Naive thymus-derived CD8-positive, alpha-beta T cell (primary cell): ENCODE measurements at places on chromosomes 3 and 15.

DNA sequence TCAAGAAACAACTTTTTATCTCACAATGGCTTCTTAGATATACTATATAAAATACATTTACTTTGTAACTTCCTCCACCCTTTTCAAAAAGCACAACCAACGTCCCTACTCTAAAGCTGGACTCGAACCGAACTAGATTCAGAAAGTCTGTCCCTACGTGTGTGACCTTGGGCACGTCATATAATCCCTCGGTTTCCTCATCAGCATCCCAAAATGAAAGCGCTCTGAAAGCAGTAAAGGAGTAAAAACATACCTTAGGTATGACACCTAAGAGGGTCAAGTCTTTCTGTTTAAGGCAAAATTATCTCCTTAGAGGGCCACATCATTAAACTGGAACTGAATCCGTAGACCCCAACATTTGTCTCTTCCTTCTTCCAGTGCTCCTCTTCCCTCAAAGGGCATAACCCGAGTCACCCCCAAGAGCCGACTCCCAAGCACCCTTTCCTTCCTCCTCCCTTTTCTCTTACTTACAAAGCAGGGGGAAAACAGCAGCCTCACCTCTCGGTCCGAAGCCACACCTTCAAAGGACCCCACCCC is 663 bp downstream of the PDCD10 start:
- DNase-seq, result no peak

DNA sequence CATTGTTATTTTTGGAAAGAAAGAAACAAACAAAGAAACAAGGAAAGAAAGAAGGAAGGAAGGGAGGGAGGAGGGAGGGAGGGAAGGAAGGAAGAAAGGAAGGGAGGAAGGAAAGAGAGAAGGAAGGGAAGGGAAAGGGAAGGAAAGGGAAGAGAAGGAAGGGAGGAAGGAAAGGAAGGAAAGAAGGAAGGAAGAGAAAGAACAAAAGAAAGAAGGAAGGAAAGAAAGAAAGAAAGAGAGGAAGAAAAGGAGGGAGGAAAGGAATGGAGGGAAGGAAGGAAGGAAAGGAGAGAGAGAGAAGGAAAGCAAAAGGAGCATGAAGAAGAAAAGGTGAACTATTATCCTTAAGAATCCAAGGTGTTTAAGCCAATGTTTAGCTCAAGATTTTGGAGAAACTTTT is 262.7 kb upstream of the STT3B start:
- no peak for DNase-seq

DNA sequence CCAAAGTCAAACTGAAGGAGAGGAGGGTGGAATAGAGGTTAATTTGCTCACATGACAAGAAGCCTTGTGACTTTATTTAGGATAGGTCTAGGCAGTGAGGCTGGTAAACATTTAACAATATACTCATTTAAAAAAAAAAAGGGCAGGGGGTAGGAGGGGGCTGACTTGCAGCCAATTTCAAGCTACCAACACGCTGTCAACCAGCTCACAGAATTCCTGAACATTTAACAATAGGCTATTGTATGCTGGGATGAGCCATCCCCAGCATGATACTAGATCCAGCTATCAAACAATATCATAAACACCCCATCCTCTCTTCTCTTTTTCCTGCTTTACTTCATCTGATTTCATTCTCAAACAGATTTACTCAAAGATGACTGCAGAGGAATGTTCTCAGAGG is 1096.3 kb upstream of the CFAP20DC start:
- DNase-seq, result no peak

DNA sequence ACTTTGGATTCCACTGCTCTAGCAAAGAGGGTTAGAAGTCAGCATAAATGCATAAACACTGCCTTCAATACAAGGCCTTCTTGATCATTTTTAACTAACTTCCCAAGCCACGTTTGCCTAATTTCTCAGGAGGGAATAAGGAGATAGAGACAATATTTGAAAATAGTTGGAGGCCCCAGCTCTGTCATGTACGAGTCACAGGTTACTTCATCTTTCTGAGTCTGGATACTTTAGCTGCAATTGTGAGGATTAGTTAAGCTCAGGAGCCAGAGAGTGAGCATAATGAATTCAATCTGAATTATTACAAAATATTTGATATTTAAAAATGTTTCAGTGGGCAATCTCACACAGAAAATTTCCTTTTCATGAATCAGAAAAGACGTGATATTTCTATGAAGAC is 298.9 kb downstream of the SHOX2 start:
- DNase-seq, result no peak

GRCh38 chr3:13462125-13462629 is 17.9 kb upstream of the HDAC11 start:
- no peak for DNase-seq

DNA sequence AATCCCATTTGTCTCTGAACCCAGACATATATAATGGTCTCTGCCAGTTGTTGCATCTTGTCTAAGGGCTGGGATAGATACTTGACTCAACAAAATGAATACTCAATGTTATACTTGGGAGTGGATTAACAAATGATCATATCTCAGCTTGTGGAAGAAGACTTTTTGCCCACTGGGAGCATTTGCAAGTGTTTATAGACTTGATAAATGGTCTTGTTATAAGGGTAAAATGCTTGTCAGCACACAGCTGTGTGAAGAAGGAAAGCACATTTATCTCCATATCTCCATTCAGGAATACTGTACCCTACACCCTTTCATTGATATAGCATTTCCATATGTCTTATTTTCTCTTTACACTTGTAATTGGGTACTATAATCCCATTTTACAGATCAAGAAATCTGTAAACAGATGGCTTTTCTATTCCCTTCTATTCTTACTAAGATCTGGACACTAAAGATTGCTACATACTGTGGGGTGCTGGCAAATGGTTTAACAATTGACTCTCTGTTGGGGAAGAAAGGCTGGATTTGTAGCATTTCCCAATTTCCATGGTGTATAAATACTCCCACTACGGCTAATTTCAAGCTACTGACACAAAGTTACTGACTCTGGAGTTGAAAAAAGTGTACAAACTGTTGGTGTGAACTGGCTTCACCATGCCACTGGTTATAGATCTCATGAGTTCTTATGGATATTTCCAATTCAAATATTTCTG is 154.6 kb downstream of the CHST2 start:
- no peak for DNase-seq

DNA sequence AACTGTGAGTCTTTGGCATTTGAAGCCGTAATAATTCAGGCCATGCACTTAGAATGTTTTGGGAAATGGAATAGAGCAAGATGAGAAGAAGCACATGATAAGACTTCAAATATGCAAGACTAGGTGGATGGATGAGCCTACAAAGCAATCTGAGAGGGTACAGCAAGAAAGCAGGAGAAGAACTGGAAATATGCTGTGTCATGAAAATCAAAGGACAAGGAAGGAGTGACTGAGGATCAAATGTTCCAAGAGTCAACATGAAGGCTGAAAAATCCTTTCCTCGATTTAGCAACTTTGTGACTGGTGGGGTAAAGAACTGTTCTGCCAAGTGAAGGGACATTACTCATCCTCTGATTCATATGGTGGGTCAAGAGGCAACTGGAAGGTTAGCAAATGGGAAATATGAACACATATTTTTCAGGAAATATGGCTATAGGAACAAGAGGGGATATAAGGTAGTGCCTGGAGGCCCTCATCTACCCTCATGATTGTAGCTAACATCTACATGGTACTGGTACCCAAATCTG is 803.7 kb upstream of the ARRDC4 start:
- no peak for DNase-seq

- DNase-seq, result no peak
Observed at GRCh38 chr3:188157971-188158370, 4.0 kb downstream of the LPP start.

DNA sequence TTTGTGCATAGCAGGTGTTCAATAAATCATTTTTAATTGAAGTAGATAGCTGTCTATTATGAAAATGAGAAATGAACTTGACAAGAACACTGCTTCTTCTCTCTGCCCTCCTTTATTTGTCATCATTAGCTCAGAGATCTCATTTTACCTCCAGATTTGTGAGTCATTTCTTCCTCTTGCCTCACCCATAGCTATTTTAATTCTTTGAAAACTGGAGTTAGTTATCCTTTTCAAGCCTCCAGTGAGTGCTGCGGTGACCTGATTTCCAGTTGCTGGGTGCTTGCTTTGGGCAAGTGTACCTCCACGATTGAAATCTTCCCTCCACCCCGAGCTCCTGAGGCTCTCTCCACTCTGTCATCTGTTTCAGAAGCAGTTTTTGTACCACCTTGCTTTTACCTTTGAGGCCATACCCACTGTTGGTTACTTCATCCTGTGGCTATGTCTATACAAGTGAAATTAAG is 114.6 kb downstream of the NFKBIZ start:
- no peak for DNase-seq

DNA sequence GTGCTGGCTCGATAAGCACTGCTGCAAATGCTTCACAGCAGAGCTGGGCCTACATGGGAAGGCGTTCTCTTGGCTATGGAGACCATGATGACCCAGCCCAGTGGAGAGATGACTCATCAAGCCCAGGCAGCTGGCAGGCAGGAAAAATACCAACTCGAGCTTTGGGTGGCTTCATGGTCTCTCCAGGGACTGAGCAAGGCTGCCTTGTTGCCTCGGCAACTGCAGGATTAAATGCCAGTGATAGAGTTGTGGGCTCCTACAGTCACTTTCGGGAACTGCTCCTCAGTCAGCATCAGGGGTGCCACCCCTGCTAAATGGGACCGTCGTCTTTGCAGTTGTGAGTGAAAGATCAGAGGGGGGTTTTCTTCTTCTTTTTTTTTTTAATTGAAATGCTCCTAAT is 54.6 kb upstream of the MYZAP start:
- DNase-seq, result no peak

- DNase-seq, result no peak
Observed at GRCh38 chr3:184676927-184677326, 34.9 kb downstream of the MAGEF1 start.

- DNase-seq, result no peak
Observed at GRCh38 chr3:69558912-69559311, 173.0 kb upstream of the FRMD4B start.

GRCh38 chr3:106578911-106579310 is 710.1 kb upstream of the CBLB start:
- no peak for DNase-seq

GRCh38 chr15:34275721-34276120 is 50.9 kb downstream of the EMC4 start:
- no peak for DNase-seq

DNA sequence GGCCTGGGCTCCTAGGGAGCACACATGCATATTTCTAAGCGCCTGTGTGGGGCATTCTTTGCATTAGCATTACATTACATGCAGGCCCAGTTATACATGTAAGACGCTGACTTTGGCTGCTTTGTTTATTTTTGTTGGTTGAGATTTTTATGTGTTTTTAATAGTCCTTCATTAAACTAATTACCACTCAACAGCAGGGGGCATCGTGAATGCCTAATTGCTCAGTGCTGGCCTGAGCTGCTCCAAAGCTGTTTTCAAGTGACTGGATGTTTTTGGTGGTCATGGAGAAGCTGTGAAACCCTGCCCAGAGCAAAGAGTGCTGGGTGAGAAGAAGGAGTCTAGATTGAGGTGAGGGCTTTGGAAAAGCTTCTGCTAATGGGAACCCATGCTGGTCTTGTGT is 41.5 kb downstream of the GPD1L start:
- no peak for DNase-seq

GRCh38 chr3:27171113-27171512 is 198.1 kb downstream of the NEK10 start:
- no peak for DNase-seq

- DNase-seq, result no peak
Observed at GRCh38 chr3:43742920-43743319, 52.2 kb downstream of the ABHD5 start.

- no peak for DNase-seq
Observed at GRCh38 chr3:132593241-132593946, 3.7 kb upstream of the ACKR4 start.

- DNase-seq, result no peak
Observed at GRCh38 chr3:94137377-94137776, 74.5 kb downstream of the NSUN3 start.

DNA sequence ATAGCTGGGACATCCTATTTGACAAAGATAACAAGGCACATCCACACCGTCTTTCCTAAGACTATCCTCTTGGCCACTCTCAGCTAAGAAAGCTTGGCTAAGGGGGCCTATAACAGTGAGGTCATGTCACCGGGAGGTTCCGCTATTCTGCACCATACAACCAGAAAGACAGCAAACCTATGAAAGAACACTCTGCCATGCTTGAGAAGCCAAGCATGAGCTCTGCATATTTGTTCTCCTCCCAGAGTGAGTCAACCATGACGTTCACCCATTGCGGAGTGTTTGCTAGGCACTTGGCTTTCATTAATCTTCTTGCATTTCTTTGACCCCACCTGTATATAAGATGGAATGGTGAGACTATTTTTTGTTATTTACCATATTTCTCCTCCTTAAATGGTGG is 141.2 kb downstream of the GMNC start:
- DNase-seq, result no peak

GRCh38 chr15:63369296-63369695 is 12.3 kb downstream of the CA12 start:
- DNase-seq, result no peak

- no peak for DNase-seq
Observed at GRCh38 chr15:47795864-47796263, 78.6 kb downstream of the SEMA6D start.

DNA sequence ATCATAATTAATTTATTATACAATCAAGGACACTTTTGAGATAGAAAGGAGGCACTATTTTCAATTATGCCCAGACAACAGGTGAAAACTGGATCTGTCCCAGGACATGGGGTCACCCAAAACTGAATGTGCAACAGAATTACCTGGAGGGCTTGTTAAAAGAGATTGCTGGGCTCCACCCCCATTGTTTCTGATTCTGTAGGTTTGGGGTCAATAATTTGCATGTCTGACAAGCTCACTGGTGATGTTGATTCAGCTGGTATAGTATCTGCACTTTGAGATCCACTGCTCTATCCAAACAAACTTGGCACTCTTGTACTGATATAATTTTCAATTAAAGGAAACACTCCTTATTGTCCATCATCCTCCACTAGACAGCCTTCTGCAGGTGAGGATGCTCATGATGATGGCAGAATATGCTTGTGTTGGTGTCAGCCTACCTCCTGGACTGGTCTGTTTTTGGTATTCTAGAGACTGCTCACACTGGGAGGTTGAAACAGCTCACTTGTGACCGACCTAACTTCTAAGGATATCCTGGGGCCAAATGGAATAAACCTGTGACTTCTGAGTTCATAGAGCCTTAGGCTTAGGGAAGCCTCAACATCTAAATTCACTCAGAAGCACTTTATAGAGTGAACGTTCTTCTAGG is 2.2 kb downstream of the P2RY14 start:
- no peak for DNase-seq
